ENCODE measurements at places on chromosomes 5 and 9.

DNA sequence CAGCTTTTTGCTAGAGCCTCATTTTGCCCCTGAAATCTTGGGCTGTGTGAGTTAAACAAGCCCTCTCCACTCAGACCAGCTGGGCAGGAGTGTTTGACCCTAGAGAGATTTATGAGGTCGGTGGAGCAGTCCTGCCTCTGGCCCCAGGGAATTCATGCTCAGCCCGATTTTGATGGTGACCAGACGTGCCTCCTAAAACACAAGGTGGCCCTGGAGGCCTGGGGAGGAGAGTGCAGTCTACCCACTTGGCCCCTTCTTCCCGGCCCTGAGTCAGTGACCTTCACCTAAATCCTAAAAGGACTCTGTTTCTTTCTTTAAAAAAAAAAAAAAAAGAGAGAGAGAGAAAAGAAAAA, 86.6 kb upstream of the SAP30L start:
- DNase-seq = no peak

DNA sequence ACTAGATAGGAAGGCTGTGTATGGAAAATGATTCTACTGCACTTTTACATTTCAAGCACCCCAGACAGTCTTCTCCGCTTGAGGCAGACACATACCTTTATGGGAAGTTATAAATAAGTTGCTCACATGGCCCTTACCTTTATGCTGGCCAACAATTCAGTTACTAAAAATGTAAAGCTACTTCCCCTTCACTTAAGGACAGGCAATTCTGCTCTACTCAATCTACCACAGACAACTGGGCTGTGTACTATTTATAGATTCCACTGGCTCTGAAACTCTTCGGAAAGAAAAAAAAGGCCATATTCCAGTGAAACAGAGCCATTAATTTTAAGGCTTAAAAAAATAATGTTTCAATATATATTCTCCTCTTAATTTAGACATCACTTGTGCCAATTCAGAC, 59.4 kb downstream of the ELAVL2 start:
- no peak for DNase-seq

- peak; percentile 36 for DNase-seq
These were observed 124.7 kb downstream of the GABBR2 start for GRCh38 chr9:98584059-98584458.

GRCh38 chr5:58232130-58232529, 227.8 kb downstream of the PLK2 start:
- DNase-seq = no peak

GRCh38 chr9:859251-859650, 17.8 kb downstream of the DMRT1 start:
- peak; percentile 76 for DNase-seq

GRCh38 chr5:42840842-42841567, 29.3 kb upstream of the SELENOP start:
- DNase-seq = no peak
